ENCODE measurements at places on chromosomes 3 and 15. TPM values are rescaled to one million over a fixed set of nuclear protein-coding genes. Genes with fewer than 3 reads are reported as not detected.

The ZNF774 gene
- 3.2 TPM for total RNA-seq

The CHST2 gene
- total RNA-seq: 8.1 TPM

The NMB gene
- 5.7 TPM for total RNA-seq

DNA sequence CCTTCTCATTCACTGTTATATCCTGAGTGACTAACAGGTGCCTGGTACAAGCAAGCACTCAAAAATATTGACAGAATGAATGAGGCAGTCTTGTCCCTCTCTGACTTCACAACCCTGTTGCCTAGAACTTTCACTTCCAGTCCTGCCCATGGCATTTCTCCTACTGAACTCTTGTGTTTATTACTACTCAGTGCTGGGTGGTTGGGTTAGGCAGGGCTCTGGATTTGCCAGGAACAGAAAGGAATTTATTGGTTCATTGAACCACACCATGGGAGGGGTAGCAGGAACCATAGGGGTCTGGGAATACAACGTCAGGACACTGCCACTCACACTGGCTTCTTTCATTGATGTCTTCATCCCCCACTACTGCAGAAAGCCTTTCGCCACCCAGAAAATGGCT is 41.9 kb upstream of the SEMA4B start:
- peak; percentile 51 for DNase-seq
- peaks cover 50% of the 10 kb centered on the region for H3K4me1 ChIP-seq
- H3K4me3 ChIP-seq: no peak overlapping the region
- H3K27me3 ChIP-seq: no peaks in the 10 kb centered on the region

DNA sequence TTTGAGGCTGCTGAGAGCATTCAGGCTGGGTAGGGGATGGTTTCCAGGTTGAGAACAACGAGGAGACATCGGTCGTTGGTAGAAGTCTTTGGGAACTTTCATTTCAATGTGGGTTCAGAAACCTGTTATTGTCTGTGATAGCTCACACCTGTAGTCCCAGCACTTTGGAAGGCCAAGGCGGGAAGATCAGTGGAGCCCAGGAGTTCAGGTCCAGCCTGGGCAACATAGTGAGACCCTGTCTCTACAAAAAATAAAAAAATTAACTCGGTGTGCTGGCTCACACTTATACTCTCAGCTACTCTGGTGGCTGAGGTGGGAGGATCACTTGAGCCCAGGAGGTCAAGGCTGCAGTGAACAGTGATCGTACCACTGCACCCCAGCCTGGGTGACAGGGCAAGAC is 988 bp upstream of the RNF168 start:
- DNase-seq: no peak
- H3K27ac ChIP-seq: peak overlapping the region; percentile 96
- H3K36me3 ChIP-seq: no peaks in the 10 kb centered on the region
- H3K4me3 ChIP-seq: no peak overlapping the region
- peaks cover 11% of the 10 kb centered on the region for H3K4me1 ChIP-seq

DNA sequence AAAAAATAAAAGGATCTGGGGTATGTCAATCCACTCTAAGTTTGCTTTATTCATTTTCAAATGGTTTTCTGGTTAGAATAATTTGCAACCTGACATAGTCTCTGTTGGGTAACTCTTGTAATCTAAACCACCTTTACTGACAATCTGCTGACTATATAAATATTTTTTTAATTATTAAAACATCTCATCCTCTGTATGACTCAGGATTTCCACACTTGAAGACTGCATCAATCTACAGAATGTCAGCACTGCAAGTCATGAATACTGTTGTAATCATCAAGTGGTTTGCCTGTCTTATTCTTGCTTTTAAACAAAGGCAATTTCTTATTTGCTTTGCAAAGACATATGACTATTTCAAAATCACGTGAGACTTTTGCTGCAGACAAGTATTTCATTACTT is 42.1 kb downstream of the VGLL3 start:
- H3K27me3 ChIP-seq: no peaks in the 10 kb centered on the region
- no peak for DNase-seq
- no peak overlapping the region for H3K27ac ChIP-seq
- no peak overlapping the region for H3K4me3 ChIP-seq
- no peaks in the 10 kb centered on the region for H3K36me3 ChIP-seq
- H3K4me1 ChIP-seq: no peaks in the 10 kb centered on the region

DNA sequence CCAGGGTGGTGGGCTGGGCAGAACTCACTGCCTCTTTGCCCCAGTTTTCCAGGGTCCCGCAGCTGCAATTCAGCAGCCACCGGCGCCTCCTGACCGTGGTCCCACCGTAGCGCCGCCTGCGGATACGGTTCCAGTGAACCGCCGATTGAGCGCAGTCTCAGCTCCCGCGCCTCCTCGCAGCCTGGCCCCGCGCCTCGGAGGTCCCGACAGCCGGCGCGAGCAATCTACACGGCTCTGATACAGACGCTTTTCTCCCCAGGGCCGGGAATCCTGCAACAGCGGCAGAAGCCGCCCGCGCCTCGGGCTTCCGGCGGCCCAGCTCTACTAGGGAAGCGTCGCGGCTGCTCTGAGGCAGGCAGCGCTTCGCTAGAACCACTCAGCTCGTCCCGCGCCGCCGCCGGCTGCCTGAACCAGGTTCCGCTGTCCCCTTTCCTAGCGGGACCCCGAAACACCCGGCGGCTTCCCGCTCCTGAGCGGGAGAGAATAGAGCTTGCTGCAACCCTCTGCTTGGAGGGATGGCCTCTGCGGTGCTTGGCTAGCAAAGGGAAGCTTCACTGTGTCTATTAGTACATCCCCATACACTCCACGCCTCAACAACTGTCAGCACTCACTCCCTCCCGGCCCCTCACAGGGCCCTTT is 3.1 kb downstream of the FOXL2NB start:
- H3K27me3 ChIP-seq: peaks cover 58% of the 10 kb centered on the region
- peaks cover 34% of the 10 kb centered on the region for H3K4me1 ChIP-seq
- DNase-seq: peak; percentile 88
- no peak overlapping the region for H3K4me3 ChIP-seq
- no peak overlapping the region for H3K27ac ChIP-seq

DNA sequence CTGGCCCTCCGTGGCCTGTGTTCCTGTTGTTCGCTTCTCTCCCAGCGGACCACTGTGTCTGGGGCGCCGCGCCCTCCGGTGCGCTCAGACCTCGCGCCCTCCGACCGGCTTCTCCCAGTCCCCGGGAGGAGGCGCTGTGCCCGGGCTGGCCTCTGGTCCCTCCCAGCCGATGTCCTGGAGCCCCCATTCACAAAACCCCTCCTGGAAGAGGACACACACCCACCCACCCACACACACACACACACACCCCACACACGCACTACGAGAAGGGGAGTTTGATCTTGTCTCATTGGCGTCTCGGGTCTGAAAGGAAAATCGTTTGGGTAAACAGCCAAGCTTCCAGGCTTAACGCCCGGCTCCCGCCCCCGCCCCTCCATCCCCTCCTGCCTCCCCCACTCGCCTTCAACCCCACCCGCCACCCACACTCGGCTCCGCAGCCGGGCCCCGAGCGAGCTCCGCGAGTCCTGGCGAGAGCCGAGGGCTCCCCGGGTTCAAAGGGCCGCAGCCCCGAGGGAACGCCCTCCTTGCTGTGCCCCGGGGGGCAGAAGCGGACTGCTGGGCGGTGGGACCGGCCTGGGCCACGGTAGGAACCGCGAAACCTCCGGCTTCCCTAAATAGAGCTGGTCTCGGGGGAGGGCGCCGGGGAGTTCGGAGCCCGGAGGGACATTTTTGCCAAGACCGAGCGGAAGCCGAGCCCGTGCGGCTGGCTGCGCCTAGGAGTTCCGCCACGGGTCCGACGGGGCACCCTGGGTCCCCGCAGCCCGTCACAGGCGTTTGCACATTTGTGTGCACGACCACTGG is 23.6 kb downstream of the NR2F2 start:
- peaks cover 29% of the 10 kb centered on the region for H3K4me1 ChIP-seq
- H3K36me3 ChIP-seq: no peaks in the 10 kb centered on the region
- peak overlapping the region; percentile 57 for H3K4me3 ChIP-seq
- H3K27me3 ChIP-seq: no peaks in the 10 kb centered on the region
- no peak for DNase-seq

GRCh38 chr15:39801641-39802309 is 19.1 kb upstream of the FSIP1 start:
- no peaks in the 10 kb centered on the region for H3K36me3 ChIP-seq
- H3K4me3 ChIP-seq: no peak overlapping the region
- peak; percentile 10 for DNase-seq
- H3K27me3 ChIP-seq: no peaks in the 10 kb centered on the region

GRCh38 chr3:133424937-133425869 is 25.3 kb downstream of the BFSP2 start:
- DNase-seq: no peak
- no peak overlapping the region for H3K27ac ChIP-seq
- H3K4me3 ChIP-seq: no peak overlapping the region
- peaks cover 7% of the 10 kb centered on the region for H3K4me1 ChIP-seq
- H3K36me3 ChIP-seq: no peaks in the 10 kb centered on the region

- no peaks in the 10 kb centered on the region for H3K4me1 ChIP-seq
- H3K27ac ChIP-seq: no peak overlapping the region
- no peaks in the 10 kb centered on the region for H3K27me3 ChIP-seq
These were observed 93.1 kb downstream of the C3orf70 start for GRCh38 chr3:185059766-185060165.

DNA sequence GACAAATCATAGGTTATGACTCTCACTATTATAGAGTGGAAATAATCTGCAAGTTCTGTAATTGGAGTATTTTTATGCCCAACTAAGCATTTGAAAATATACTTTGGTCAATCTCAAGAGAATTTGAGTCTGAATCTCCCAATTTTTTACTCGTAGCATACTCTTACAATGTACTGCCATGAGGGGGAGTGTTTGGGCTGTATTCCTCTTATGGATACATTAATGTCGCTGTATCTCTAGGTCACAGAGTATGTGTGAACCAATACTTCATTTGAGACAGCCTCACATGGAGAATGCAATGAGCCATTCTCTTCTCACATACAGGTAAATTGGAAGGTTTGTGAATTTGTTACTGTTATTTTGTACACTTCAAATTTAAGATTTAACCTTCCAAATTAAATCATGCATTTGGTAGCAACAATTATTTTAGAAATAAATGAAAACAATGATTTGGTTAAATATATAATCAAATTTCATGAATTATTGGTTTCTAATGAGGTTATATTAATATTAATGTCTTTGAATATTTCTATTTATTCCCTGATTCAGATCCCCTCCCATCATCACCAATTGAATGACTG is 5.5 kb upstream of the CD200 start:
- no peaks in the 10 kb centered on the region for H3K27me3 ChIP-seq
- no peak overlapping the region for H3K27ac ChIP-seq
- H3K36me3 ChIP-seq: no peaks in the 10 kb centered on the region

DNA sequence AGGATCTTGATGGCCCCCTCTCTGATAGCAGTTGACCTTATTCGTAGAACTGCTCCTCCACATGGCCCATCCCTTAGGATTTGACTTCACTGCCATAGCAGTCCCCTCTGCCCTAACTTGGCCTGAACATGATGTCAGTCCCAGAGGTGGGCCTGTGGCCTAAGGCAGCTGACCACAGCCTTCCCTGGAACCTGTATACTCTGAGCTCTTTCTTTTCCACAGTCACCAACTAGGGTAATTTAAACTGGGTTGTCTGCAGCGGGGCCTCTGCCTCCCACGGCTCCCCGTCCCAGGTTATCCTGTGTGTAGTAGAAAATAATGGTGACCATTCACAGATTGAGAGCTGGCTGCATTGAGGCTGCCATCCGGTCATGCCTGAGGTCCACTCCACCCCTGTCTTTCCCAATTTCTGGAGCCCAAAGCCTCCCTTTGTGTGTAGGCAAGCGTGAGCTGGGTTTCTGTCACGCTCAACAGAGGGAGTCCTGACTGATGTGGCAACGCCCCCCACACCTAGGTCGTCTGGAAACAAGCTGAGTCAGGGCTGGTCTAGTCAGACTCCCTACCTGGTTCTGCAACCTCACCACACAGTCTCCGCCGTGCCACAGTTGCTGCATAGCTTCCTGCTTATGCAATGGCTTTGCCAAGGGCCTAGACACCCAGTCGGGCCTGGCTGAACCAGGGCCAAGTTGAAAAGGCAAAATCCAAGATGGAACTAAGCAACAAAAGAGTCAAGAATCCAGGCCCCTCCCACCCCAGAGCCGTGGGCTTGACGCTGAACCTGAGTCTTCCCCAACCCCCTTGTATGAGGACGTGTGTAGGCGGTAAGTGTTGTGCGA is 284.5 kb downstream of the XXYLT1 start:
- no peaks in the 10 kb centered on the region for H3K36me3 ChIP-seq
- H3K27me3 ChIP-seq: no peaks in the 10 kb centered on the region

DNA sequence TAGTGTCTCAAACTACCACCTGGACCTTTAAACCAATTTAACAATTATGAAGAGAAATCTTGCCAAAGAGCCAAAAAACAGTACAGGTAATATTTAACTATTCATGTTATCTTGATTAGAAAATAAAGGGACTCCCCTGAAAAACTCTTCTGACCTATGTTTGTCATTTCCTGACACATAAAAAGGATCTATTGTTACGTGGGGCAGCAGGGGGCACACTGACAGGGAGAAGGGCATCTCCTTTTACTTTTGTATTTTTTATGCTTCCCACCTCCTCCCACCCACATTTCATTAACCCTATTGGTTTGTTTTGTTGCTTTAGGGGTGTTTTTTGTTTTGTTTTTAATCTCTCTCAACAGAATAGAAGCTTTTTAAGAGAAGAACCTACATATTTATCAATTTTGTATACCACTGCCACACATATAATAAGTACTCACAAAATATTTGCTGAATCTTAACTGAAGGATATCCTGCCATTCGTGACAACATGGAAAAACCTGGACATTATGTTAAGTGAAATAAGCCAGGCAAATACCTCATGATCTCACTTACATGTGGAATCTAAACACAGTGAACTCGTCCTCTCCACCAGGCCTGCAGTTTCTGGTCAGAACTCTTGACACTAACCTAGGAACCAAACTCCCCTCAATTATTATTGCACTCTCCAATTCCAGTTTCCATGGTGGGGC is 17.7 kb downstream of the STAG1 start:
- no peaks in the 10 kb centered on the region for H3K27me3 ChIP-seq
- peaks cover 3% of the 10 kb centered on the region for H3K36me3 ChIP-seq

GRCh38 chr3:194496217-194496919 is 9.6 kb upstream of the ATP13A3 start:
- DNase-seq: no peak
- no peaks in the 10 kb centered on the region for H3K27me3 ChIP-seq
- H3K27ac ChIP-seq: no peak overlapping the region
- no peaks in the 10 kb centered on the region for H3K36me3 ChIP-seq

- no peaks in the 10 kb centered on the region for H3K27me3 ChIP-seq
- H3K36me3 ChIP-seq: no peaks in the 10 kb centered on the region
- no peak overlapping the region for H3K27ac ChIP-seq
These were observed 78.8 kb upstream of the CTNNB1 start for GRCh38 chr3:41120460-41120859.

- H3K4me3 ChIP-seq: no peak overlapping the region
- peaks cover 36% of the 10 kb centered on the region for H3K4me1 ChIP-seq
- no peaks in the 10 kb centered on the region for H3K27me3 ChIP-seq
- no peak for DNase-seq
- no peaks in the 10 kb centered on the region for H3K36me3 ChIP-seq
These were observed 67.9 kb upstream of the TNFSF10 start for GRCh38 chr3:172591125-172591605.

All from upper lobe of left lung (tissue), 6 donors.